ENCODE measurements at places on chromosomes 3 and 15.

DNA sequence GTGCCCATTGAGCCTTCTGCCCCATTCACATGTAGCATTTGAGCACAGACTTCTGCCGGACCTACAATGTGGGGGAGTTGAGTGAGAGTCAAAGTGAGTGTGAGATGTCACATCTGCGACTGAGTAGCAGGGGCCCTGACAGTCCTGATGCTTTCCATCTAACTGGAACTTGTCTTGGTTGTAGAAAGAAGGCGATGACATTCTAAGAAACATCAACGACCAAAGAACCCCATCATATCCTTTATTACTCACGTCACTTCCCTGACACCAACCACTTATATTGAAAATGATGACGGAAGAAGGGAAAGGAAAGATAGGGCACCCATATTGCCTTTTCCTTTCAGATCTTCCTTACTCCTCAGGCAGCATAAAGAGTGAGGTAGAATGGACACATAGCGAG is 30.5 kb downstream of the SMAD3 start:
- DNase-seq: no peak

- DNase-seq: no peak
These were observed 57.6 kb upstream of the TNFSF10 start for GRCh38 chr3:172580680-172581401.

DNA sequence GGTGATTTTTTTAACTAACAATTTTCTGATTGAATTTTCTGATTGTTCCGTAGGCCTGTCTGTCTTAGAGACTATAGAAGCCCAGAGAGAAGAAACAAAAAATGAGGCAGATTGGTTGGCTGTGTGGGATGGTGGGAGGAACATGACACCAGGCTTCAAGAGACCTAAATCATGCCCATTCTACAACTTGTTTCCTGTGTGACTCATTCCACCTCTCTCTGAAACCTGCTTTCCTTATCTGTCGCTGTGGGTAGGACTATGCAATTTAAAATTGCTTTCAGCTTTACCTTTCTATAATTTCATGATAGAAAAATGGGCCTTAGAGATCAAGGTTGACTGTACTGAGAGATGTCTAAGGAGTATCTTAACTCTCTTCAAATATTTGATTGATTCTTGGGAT is 44.5 kb downstream of the OXNAD1 start:
- DNase-seq: no peak

- no peak for DNase-seq
These were observed 74.2 kb upstream of the IL12A start for GRCh38 chr3:159914426-159914825.

GRCh38 chr3:176193032-176193730 is 1004.1 kb downstream of the TBL1XR1 start:
- DNase-seq: no peak

DNA sequence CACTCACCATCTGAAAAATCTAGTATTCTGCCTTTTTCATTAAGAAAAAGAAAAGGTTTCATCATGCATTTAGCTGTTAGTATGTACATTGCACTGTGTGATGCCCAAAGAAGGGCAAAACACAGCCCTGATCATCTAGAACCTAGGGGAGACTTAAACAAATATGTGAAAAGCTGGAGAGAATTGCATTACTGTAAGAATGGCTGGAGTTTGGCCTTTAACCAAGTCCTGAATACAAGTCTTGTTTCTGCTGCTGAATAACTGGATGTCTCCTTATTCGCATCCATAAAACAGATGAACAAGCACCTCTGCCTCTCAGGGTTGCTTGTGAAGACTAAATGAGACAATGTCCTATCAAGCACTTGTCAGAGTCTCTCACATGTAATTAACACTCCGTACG is 233.4 kb upstream of the LRTM1 start:
- no peak for DNase-seq

DNA sequence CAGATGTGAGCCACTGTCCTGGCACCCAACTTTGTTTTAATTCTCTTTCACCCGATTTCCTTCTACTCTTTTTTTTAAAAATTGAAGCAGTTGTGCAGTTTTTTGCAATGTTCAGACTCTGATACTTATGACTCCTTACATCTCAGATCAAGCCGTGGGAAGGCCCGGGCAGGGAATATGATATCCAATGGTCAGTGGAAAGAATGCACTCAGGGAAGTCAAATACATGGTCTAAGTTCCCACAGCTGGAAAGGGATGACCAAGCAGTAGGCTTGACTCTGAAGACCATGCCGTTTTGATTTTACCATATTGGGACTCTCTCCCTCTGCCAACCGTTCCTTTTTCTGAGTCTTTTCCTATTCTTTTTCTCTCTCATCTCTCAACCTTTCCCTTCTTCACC is 157.2 kb downstream of the RPLP1 start:
- no peak for DNase-seq

Data from stimulated activated CD4-positive, alpha-beta T cell treated with anti-CD3 and anti-CD28 coated beads, Interleukin-12 subunit alpha, Interleukin-12 subunit beta, amount 100 ng/mL, for 4 hours (primary cell).